ENCODE measurements at places on chromosomes 3 and 15.

GRCh38 chr3:150703299-150703755 is 393 bp downstream of the ERICH6 start:
- DNase-seq = no peak

- no peak for DNase-seq
Observed at GRCh38 chr15:44711743-44712345, 527 bp downstream of the B2M start.

GRCh38 chr3:116444115-116444747 is 1.1 kb downstream of the LSAMP start:
- no peak for DNase-seq

DNA sequence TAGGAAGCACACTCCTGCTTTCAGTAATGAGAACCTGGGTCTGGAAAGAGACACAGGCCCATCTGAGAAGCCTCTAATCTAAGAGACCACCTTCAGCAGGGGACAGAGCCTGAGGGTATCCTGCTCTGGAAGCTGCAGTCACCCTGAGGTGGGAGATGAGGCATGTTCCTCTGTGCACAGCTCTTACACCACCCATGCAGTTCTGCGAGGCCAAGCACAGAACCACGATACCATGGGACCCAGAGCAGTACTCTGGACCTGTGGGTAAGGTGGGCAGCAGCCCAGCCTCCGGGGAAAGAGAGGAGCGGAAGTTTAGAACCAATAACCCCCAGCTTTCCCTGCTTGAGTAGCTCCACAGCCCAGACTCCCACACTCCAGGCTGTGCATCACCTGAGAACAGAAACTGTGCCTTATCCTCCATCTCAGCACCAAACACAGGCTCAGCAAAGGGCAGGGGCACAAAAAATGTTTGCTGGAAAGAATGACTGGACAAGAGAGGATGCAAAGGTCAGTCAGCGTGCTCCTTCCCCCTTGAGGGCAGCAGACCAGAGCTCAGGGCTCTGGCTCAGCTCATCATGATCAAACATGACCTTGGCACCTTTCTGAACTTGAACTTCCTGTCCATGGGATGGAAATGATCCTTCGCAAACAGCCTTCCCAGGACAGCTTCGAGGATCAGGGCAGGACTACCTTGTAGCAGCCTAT is 43.1 kb downstream of the RBPMS2 start:
- no peak for DNase-seq

DNA sequence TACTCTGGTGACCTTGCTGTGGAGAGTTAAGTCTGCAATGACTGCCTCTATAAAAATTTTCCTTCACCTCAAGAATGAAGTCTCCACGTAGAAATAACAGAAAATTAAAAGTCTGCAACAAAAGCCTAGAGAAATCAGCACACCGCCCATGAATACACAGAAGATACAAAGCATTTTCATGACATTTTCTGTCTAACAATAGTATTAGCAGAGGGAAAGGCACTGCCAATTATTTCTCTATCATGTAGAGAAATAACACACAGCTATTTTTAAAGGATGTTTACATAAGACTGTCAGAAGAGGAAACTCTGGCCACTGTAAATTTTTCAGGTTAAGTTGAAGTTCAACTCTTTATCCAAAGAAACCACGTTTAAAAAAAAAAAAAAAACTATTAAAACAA is 80.8 kb downstream of the GSK3B start:
- no peak for DNase-seq

GRCh38 chr3:129486664-129487035 is 41.8 kb upstream of the RHO start:
- DNase-seq = no peak

DNA sequence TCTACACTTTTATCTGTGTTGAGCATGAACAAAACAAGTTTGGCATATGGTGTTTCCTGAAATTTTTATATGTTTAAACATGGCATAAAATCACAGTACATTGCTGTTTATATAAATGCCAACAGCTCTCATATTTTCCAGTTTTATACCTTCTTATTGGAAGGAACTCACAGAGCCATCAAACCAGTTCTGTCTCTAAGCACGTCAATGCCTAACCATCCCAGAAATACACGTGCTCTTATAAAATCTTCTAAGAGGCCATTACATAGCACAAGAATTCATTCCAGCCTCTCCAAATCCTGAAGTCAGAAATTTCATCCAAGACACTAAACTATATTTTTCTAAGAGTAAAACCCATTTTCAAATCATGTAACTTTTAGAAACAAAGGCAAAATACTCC is 20.8 kb downstream of the SLC9A9 start:
- no peak for DNase-seq
